ENCODE measurements at places on chromosomes 1 and 21. TPM values are rescaled to one million over a fixed set of nuclear protein-coding genes. Genes with fewer than 3 reads are reported as not detected.
A peak's percentile ranks its signal among the peaks of the same experiment; 100 is the strongest.

PTPRU gene
- total RNA-seq = 3.3 TPM

DNA sequence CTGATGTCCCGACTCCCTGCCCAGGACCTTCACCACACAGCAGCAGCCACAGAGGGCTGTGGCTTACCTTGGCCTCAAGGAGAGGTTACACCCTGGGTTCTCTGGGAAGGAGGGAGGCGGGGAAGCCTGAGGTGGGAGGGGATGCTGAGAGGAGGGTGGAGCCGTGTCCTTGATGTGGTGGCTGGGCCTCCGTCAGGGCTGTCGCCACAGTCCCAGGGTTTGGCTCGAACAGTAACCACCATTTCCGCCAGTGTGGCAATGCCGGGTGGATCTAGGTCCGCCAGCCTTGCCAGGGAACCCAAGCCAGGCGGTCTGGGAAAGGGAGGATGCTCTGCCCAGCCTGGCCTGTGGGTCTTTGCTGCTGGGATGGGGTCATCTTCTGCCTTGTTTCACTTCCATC is 18.4 kb upstream of the CDCA8 start:
- DNase-seq = peak; percentile 21

GRCh38 chr1:7576946-7577657 is 194.0 kb upstream of the VAMP3 start:
- DNase-seq = no peak

DNA sequence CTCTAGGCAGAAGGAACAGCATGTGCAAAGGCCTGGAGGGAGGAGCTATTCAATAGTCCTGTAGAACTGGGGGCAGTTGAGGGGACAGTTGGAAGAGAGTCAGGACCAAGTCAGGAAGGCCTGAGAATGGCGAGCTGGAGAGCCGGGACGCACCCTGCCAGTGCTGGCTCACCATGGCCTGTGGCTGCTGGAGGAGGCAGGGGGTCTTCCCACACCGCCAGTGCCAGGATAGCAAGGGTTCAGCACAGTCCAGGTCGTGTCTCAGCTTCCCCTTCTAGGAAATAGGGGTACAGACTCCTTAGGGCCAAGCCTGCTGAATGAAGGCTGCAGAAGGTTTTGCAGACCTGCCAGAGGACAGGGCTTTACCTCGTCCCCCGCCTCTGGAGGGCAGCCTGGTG is 7.3 kb downstream of the PODN start:
- DNase-seq = no peak

DNA sequence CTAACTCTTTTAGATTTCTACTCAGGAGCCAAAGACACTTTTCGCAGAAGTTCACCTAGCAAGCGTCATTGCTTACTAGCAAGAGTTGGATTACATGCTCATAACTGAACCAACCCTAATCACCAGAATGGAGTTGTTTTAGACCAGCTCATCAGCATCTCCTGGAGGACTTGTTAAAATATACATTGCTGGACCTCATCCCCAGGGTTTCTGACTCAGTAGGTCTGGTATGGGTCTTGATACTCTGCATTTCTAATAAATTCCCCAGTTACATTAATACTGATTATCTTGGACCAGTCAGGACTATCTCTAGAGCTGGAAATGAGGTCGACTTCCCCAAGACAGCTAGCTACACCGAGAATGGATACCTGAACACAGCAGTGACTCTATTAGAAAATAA is 9.7 kb upstream of the PRDX6 start:
- DNase-seq = no peak

All from M059J (cell line).